ENCODE measurements at places on chromosomes 7 and 10.

DNA sequence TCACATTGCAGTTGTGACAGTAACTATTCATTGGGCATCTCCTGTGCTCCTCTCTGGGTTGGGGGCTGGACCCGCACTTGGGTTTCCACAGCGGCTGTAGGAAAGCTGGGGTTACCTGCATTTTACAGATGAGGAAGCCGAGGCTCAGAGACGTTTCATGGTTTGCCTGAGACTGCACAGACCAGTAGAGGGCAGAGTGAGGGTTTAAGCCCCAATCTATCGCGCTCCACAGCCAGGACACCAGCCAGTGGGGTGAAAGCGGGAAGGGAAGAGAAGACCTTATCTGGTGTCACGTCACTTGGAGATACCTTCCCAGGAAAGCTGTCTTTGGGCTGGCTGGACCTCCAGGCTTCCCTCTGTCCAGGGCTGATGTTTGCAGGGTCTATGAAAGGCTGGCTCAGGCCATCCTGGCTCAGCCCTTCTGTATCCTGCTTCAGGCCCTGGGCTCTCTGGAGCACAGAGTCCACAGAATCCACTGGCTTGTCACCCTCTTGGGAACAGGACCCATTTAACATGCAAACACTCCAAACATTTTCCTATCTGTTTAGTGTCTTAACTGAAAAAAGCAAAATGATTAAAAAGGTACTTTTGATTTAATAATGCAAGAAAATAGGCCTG is 167.7 kb downstream of the EMX2 start:
- no peak for DNase-seq

DNA sequence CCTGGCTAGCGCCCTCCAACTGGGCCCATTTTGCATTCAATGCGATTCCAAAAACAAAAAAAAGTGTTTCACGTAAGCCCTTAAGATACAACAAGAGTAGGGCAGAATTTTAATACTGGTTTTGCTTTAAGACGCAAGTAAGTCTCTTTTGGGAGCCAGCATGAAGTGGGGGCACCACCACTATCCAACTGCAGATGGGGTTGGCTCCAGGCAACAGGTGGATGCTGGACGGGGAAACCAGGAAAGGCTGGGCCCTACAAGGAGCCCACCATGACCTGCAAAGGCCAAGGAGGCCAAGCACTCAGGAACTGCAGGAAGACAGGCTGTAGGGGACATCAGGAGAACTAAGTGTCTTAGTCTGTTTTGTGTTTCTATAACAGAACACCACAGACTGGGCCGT is 86.5 kb upstream of the INSIG1 start:
- no peak for DNase-seq

GRCh38 chr7:157437519-157438061 is 100.8 kb downstream of the DNAJB6 start:
- DNase-seq = no peak

- DNase-seq = no peak
Measured at GRCh38 chr10:11755512-11756263, 13.5 kb downstream of the ECHDC3 start.

GRCh38 chr7:89908736-89909135 is 245.5 kb upstream of the STEAP1 start:
- DNase-seq = no peak

GRCh38 chr7:99293167-99293566 is 20.5 kb downstream of the MYH16 start:
- no peak for DNase-seq

- no peak for DNase-seq
Measured at GRCh38 chr7:85114342-85114741, 72.5 kb downstream of the SEMA3D start.

- no peak for DNase-seq
Measured at GRCh38 chr10:60894786-60895185, 49.2 kb downstream of the RHOBTB1 start.

All from femur (tissue), 1 donor.